ENCODE measurements at places on chromosomes 7 and 10.

GRCh38 chr7:45075355-45075644 lies 13.5 kb downstream of the NACAD start:
- no peak for DNase-seq

GRCh38 chr10:1048349-1048731 lies 579 bp downstream of the IDI1 start:
- DNase-seq, result no peak

DNA sequence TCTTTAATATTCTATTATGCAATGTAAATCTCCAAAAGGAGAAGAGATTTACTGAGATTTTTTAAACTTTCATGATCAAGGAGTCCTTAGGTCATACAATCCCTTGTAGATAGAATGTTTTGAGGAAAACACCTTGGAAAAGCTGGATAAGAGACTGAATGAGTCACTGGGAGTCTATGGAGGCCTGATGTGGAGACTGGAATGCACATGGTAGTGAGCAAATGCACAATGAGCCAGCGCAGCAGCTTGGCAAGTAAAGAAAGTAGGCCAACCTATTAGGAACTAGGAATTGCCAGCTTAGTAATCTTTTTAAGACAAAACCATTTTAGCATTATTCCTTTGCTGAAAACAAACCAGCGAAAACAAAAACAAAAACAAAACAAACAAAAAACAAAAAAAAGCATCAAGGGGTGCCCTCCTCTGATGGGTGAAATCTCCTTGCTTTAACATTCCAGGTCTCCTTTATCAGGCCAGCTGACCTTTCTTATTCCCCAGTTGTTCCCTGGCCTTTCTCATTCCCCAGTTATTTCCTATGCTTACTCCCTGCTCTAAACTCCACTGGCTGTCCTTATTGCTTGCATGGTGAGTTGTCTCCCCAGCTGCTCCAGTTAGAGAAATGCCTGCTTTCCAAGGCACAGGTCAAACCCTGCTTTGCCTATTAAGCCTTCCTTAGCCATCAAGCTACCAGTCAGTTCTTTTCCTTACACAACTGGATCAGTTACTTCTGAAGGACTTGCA lies 135.8 kb downstream of the PLCE1 start:
- no peak for DNase-seq

DNA sequence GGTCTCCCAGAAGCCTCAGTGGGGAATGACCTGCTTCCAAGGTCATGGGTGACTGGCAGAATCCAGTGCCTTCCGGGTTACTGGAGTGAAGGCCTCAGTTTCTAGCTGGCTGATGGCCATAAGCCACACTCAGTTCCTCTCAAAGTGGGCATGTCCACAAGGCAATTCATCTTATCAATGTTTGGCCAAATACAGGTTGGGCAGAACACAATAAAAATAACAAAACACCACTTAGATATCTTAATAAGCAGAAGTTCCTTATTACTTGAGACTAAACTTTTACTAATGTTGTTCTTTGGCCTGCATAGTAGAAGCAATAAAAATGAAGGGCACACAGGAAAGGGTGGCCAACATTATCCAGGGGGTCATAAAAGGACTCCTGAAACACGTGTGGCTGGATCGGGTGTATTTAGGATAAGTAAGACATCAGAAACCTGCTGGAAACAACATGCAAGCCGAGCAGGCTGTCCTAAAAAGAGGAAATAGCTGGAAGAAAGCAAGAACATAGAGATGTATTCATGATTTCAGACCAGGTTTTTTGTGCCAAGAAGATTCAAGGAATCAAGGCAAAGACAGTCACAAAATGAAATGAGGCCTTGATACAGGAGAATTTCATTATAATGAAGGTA lies 19.6 kb upstream of the AKR1C2 start:
- DNase-seq, result no peak

GRCh38 chr7:46022397-46022796 lies 101.3 kb upstream of the IGFBP3 start:
- DNase-seq, result no peak

DNA sequence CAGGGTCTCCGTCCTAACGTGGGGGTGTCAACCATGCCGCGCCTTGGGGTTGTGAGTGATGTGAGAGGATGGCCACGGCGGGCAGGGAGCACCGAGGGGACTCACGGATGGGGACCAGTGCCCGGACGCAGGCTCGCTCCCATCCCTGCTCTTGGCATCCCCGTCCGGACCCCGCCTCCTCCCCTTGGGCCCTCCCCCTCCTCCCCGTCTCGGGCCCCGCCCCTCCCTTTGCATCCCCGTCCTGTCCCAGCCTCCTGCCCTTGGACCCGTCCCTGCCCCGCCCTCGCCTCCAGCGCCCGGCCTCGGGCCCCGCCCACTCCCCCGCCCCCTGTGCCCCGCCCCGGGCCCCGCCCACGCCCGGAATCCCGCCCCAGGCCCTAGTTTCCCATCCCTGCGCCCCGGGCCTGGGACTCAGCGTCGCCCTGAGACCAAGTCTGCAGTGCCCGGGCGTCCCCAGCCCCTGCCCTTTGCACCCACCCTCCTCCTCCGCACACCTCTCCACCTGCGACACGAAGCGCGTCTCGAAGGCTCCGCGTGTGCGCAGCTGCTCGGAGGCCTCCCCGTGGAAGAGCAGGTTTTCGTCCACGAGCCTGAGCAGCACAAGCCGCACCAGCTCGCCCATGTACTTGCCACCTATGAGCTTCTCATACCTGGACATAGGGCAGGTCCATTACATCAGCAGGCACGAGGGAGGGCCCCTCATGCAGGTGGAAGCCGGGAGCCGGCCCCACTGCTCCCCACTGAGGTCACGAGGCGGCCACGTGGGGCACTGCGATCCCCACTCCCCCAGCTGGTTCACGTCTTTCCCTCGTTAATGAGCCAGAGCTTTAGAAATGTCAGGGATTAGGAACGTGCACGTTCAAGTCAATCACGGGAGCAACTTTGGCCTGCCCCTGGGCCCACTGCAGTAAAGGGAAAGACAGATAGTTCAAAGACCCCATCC lies 5.1 kb upstream of the MYL7 start:
- no peak for DNase-seq

- DNase-seq, result no peak
Observed at GRCh38 chr10:126576336-126576735, 94.2 kb downstream of the C10orf90 start.

DNA sequence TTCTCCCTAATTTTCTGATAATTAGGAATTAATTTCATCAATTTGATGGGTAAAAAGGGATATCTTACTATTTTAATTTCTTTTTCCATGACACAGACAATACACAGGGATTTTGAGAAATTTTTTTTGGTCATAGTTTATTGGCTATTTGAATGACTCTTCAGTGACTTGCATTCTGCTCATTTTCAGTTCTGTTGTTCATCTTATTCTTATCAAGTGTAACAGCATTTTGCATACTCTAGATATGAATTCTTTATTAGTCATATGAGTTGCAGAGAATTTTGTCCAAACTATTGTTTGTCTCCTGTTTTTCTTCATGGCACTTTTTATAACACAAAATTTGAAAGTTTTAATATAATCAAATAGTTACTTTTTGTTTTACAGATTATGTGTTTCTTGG lies 41.7 kb downstream of the MKLN1 start:
- no peak for DNase-seq

- DNase-seq, result peak; percentile 18
Observed at GRCh38 chr10:124917428-124918190, 24.3 kb upstream of the ZRANB1 start.

DNA sequence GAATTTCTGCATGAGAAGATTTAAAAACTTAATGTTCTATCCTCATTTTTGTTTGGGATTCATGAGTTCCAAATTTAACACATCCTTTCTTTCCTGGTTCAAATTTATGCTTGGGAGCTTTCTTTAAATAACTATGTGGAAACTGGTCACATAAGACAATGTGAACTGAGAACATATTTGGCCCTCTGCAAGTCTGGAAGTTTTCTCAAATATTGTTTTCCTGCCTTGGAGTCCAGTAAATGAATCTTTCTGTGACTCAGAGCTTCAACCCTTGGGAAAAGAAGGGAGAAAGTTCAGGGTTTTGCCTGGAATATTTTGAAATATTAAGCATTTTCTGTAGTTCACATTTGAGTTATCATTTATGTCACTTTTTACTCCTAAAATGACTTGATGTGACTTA lies 559.0 kb upstream of the NRP1 start:
- no peak for DNase-seq

GRCh38 chr7:35657125-35657524 lies 37.8 kb downstream of the HERPUD2 start:
- no peak for DNase-seq
